Spleen (tissue), 13 donors: ENCODE measurements at places on chromosomes 5 and 9.

- DNase-seq: no peak
These were observed 235.3 kb downstream of the CETN3 start for GRCh38 chr5:90174236-90174635.

- no peak for DNase-seq
These were observed 27.6 kb downstream of the TPD52L3 start for GRCh38 chr9:6355728-6356127.

GRCh38 chr9:96559339-96559943, 60.2 kb downstream of the CDC14B start:
- DNase-seq: no peak

GRCh38 chr9:2726650-2727340, 9.5 kb downstream of the KCNV2 start:
- DNase-seq: no peak

- no peak for DNase-seq
These were observed 33.0 kb downstream of the TGFBI start for GRCh38 chr5:136061630-136062365.

DNA sequence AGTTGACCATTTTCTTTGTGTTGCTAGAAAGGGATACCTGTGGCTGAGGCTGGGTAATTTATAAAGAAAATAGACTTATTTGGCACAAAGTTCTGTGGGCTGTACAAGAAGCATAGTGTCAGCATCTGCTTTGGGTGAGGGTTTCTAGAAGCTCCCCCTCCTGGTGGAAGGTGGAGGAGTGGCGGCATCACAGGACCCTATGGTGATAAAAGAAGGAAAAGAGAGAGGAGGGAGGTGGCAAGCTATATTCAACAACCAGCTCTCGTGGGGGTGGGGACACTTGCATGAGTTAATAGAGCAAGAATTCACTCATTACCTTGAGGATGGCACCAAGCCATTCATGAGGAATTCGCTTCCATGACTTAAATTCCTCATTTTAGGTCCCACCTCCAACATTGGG, 2041.4 kb upstream of the CDH9 start:
- no peak for DNase-seq

DNA sequence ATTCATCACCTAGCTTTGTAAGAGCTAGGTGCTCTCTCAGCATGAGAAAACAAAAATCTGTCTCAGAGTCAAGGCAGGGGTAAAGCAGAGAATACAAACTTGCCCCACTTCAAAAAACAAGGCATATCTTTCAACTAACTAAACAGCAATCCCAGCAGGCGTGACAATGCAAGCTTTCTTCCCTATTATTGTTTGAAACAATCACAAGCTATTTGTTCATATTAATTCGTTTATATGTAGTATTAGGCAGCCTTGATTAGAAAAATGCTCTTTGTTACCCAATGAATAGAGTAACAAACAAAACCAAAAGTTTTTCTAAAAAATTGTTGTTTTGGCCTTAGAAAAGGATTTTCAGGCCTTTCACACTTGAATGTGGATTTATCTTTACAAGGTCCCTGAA, 71.1 kb downstream of the LPAR1 start:
- no peak for DNase-seq

GRCh38 chr5:109739741-109740728, 50.3 kb downstream of the MAN2A1 start:
- no peak for DNase-seq

- DNase-seq: no peak
These were observed 12.4 kb upstream of the MAML1 start for GRCh38 chr5:179720222-179720621.

DNA sequence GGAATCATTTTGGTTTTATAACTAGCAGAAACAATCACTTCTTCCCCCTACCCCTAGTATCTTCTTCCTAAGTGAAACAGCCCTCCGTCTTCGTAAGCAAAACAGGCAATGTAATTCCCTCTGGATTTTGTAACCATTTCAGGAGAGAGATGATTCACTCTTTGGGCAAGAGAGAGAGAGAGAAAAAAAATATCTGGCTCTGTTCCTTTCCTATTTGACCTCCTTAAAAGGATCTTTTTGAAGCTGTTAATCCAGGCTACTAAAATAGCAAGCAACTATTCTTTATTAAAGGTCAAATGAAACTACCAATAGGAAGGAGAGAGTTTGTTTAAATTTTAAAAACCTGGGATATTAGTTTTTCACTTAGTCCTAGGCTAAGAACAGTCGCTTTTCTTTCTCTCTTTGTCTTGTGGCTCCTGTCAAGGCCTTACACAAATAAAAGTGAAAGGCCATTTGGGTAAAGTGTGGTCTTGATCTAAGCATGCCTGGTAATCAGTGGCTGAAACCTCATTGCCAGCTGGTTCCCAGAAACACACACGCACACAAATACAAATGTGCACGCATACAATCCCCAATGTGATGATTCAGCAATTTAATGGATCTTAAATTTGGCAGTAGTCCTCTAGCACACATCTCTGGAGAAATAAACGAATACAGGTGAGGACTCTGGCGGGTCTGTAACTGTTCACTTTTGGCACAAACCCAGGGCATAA, 70.2 kb downstream of the PRUNE2 start:
- DNase-seq: no peak

DNA sequence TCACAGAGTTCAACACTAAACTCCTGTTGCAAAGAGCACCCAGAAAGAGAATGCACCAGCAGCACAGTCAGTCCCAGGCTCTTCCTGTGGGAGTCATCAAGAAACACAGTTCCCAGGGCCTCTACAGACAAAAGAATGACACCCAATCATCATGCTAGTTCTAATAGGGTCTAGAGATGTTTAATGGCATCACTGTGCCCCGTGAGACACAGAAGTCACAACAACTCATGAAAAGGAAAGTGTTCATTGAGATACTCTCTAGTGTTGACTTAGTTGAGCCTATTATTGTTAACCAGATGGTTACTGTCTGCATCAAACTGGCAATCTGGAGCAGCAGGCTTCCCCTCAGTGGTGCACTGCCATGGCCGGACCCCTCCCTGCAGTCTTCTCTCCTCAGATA, 1.6 kb downstream of the KLHL3 start:
- DNase-seq: no peak

- DNase-seq: no peak
These were observed 31.2 kb upstream of the SLC25A51 start for GRCh38 chr9:37935096-37935495.
